ENCODE measurements at places on chromosomes 1 and 21. TPM values are rescaled to one million over a fixed set of nuclear protein-coding genes. Genes with fewer than 3 reads are reported as not detected.

Gene CD53
- total RNA-seq: 27.3 TPM

Gene CRYBG2
- 51.8 TPM for total RNA-seq

Gene NBPF9
- total RNA-seq: 75.9 TPM

- DNase-seq: no peak
- peaks cover 30% of the 10 kb centered on the region for H3K4me1 ChIP-seq
Observed at GRCh38 chr1:26780344-26780957, 7.3 kb upstream of the PIGV start.

DNA sequence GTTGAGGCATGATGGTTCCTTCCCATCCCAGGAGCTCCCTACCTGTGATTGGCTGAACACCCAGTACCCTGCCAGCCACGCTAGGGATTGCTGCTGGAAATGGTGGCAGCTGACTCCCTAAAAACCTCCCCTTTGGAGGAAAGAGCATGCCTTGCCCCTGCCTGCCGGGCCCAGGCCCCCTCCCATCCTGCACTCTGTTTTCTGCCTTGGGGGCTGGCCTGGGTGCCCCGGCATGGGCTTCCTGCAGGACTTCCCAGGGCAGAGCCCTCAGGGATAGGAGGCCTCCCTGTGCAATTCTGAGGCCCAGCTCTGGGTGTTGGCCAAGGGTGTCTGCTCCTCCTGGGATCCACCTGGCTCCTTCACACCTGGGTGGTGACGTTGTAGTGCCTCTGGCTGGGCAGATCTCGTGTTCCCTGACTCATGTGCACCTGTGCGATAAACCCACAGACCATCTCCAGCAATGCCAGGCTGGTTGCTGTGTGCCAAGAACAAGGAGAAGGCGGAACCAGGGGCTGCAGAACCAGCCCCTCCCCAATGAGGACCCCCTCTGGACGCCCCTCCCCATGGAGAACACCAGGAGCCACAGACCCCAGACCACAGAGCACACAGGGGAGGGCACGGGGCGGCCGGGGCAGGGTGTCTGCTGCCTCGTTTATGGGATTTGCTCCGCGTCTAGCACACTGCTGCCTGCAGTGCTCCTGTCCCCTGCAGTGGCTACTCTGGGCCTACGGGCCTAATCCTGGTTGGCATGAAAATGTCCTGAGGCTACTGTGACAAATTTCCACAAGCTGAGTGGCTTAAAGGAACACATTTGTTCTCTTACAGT, 13.6 kb downstream of the CSTB start:
- DNase-seq: no peak
- no peak overlapping the region for H3K27ac ChIP-seq
- no peaks in the 10 kb centered on the region for H3K27me3 ChIP-seq
- peaks cover 28% of the 10 kb centered on the region for H3K36me3 ChIP-seq

- no peak overlapping the region for H3K4me3 ChIP-seq
- no peaks in the 10 kb centered on the region for H3K27me3 ChIP-seq
- no peaks in the 10 kb centered on the region for H3K36me3 ChIP-seq
- peak overlapping the region; percentile 53 for H3K27ac ChIP-seq
- H3K4me1 ChIP-seq: peaks cover 20% of the 10 kb centered on the region
Observed at GRCh38 chr1:43267291-43267805, 2.4 kb upstream of the TMEM125 start.

- no peak overlapping the region for H3K4me3 ChIP-seq
- no peak overlapping the region for H3K27ac ChIP-seq
- DNase-seq: no peak
- no peaks in the 10 kb centered on the region for H3K27me3 ChIP-seq
- no peaks in the 10 kb centered on the region for H3K36me3 ChIP-seq
Observed at GRCh38 chr1:41414716-41415306, 53.6 kb downstream of the FOXO6 start.

DNA sequence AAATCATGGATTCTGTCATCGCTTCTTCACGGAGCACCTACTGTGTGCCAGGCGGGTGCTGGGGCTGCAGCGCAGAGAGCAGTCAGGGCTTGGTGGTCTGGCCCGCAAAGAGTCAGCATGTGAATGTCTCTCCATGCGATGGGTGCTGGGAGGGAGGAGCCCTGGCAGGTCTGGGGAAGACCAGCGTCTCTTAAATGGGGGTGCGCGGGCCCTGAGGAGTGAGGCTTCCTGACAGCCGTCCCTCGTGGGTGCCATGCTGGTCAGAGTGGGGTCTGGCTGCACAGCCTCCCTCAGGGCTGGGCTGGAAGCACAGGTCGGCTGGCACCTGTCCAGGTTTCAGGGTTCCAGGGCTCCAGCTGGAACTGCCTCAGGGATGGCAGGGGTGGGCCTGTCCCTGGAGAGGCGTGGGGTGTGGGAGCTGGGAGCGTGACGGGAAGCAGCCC, 18.5 kb downstream of the TP73 start:
- DNase-seq: no peak
- no peaks in the 10 kb centered on the region for H3K36me3 ChIP-seq
- no peak overlapping the region for H3K27ac ChIP-seq
- peaks cover 20% of the 10 kb centered on the region for H3K4me1 ChIP-seq
- H3K27me3 ChIP-seq: no peaks in the 10 kb centered on the region
- no peak overlapping the region for H3K4me3 ChIP-seq
